Muscle of back (tissue), 13 donors: ENCODE measurements at places on chromosomes 2 and 18. TPM values are rescaled to one million over a fixed set of nuclear protein-coding genes. Genes with fewer than 3 reads are reported as not detected.
A peak's percentile ranks its signal among the peaks of the same experiment; 100 is the strongest.

GRCh38 chr2:45510701-45511420 lies 100.2 kb downstream of the SRBD1 start:
- no peak for DNase-seq

GRCh38 chr2:8918412-8918811 lies 81.0 kb upstream of the KIDINS220 start:
- no peak for DNase-seq

DNA sequence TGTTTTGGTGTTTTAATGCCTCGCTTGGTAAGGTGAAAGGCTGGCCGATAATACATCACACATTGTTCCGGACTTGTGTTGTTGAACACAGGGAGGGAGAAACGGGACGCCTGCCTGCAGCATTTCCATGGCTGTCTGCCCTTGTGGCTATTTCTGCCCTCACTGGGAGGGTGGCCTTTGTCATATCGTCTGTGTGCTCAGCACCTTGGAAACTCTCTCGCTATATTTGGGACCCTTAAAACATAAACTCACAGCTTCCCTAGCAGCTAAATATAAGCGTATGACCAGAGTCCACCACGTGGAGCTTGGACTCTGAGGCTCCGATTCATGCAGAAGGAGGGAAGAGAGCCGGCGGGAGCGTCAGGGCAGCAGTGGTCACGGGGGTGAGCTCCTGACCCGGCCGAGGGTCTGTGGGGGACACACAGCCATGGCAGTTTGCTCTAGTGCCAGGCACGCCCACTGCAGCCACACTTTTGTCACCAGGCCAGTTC lies 111.7 kb downstream of the SH3BP4 start:
- DNase-seq, result no peak

- no peak for DNase-seq
These were observed 218.1 kb downstream of the HNMT start for GRCh38 chr2:138182250-138182936.

The GBX2 gene
- not detected for polyA plus RNA-seq

- DNase-seq, result no peak
These were observed 25.2 kb downstream of the B3GNT2 start for GRCh38 chr2:62221141-62221540.

- no peak for DNase-seq
These were observed 149.0 kb upstream of the GLI2 start for GRCh38 chr2:120586507-120587278.

DNA sequence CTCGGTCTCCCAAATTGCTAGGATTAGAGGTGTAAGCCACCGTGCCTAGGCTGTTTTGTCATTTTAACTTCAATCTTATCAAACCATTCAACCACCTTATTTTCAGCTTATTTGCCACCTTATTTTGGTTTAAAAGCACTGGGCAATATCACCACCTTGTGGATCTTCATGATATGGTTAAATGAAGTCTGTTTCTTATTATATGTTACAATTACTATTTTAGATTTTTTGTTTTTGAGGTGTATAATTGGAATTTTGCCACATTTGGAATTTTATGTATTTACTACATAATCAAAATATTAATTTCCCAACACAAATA lies 43.8 kb upstream of the SCN9A start:
- peak; percentile 20 for DNase-seq

The PLEK gene
- 6.0 TPM for polyA plus RNA-seq

GRCh38 chr18:59005262-59005661 lies 134.4 kb upstream of the SEC11C start:
- peak; percentile 63 for DNase-seq

The KLHL29 gene
- 8.1 TPM for polyA plus RNA-seq

The ZC3H15 gene
- 67.7 TPM for polyA plus RNA-seq

- peak; percentile 81 for DNase-seq
These were observed 374.1 kb downstream of the LPIN1 start for GRCh38 chr2:12120281-12121150.

The KCNS3 gene
- 10.4 TPM for polyA plus RNA-seq

DNA sequence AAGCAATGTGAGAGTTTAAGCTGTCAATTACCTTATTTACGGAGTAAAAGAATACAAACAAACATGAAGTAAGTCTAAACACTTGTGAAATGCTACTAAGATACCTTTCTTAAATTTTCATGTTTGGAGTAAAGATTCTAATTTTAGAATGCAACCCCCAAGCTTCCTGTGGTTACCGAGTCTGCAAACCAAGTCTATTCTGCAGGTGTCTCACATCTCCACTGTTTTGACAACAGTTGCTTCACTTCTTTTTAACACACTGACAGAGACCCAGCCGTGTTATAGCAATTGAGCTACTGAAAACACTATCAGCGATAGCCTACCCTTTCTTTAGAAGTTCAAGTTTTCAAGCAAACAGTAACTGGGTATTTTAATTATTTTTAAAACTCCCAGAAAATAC lies 608.3 kb downstream of the ERBB4 start:
- DNase-seq, result no peak

The ITPRID2 gene
- polyA plus RNA-seq, result 72.9 TPM

- no peak for DNase-seq
These were observed 462.1 kb downstream of the TDRD15 start for GRCh38 chr2:21585881-21586280.

DNA sequence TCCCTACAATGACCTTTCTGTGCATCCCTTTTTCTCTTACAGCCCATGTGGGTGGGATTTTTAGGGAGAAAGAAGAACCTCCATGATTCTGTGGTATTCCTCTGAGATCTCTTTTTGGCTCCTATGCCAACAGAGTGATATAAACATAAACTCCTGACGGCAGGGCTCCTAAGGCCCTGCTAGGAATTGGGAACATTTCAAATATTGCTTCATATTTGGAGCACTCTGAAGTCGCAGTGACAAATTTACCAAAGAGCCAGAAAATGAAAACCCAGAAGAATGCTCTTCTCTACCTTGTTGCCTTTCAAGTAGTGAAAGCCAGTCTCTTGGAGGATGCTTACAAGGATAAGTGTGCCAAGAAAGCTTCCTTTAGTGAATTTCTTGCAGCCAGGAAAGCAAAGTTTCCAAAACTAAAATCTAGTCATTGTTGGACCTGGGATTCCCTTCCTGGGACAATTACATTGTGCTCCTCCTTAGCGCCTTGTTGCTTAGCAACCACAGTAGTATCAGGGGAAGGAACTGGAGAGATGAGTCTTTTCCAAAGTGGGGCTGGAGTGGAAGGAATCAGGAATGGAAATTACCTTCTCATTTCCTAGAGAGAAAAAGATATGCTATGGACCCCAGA lies 7.3 kb upstream of the SETBP1 start:
- peak; percentile 89 for DNase-seq

GRCh38 chr18:32379891-32380290 lies 90.8 kb downstream of the GAREM1 start:
- DNase-seq, result no peak

DNA sequence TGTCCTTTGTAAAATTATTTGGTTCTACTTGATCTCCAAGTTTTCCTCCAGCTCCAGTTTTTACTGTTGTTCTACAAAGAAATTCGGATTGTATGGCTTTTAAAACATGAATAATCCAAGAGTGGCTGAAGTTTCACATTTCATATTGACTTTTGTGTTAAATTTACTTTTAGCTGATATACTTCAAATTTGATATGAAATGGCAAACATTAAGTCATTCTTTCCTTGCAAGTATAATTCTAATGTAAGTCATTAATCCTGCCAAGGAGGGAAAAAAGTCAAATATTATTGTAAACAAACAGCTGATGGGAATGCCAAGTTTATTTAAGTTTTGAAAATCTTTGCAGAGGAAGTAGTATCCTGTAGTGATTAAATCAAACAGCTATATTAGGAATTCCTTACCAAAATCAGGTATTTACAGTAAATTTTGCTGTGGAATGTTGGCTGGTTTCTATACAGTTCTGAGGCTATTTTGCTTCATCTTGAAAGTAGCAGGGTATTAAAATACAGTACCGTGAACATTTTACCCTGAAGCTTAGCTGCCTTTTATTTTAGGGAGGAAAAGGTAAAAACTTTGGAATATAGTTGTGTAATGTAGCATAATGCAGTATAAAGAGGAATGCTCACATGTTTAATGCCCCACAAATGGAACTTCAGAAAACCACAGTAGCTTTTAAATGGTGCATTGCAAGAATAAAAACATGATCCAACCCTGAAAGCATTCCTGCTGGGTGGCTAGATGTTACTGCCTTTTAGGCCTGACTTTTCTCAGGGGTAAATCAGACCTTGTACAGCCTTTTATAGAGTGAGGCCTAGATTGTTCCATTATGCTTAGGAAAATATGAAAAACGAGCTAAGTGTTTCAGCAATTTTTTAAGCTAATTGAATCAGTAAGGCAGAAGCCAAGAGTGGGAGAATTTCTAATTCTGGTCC lies 62.7 kb upstream of the NT5C1B start:
- DNase-seq, result peak; percentile 58

The UGT1A9 gene
- polyA plus RNA-seq, result not detected

DNA sequence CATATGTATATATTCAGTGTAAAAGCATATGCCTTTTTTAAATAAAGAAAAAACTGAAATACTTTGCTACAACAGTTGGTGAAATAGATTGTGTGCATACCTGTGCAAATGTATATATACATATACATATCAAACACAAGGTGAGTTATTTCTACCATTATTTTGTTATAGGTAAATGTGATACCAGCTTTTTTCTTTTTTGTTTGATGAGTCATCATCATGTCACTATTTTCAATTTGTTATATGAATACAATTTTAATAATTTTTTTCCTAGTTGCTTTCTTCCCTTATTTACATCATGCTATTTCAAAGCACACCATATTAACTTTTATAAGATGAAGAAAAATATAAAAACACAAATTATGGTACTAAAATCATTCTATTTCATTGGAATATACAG lies 87.0 kb upstream of the STK17B start:
- DNase-seq, result no peak

GRCh38 chr2:85170938-85171475 lies 37.8 kb downstream of the TCF7L1 start:
- no peak for DNase-seq

DNA sequence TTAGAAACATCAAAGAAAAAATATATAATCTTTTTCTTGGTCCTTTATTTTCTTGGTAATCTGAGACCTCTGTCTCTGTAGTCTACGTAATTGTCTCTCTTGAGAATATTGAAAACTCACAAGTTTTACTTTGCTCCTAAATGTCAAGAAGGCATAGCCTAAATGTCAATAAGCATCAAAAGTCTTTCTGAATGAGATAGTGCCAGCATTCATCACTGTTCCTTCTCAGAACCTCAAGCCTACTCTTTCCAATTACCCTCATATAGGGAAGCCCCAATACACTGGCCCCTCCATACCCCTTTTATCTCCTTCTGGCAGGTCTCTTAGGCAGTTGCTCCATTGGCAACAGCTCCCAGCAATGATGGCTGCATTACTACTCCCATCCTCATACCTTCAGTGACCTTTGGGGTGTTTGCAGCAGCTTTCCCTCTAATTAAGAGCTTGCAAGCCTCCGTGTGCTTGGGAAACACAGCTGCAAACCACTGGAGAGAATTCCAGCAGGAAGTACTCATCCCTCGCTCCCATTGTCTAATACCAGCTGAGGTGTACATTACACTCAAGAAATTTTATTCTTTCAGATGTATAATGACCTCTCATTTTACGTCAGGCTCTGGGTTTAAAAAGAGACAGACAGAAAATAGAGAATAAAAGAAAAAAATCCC lies 95.8 kb downstream of the KYNU start:
- DNase-seq, result no peak

The ARHGAP15 gene
- polyA plus RNA-seq, result 11.3 TPM

The MAP3K19 gene
- polyA plus RNA-seq, result 0.13 TPM

DNA sequence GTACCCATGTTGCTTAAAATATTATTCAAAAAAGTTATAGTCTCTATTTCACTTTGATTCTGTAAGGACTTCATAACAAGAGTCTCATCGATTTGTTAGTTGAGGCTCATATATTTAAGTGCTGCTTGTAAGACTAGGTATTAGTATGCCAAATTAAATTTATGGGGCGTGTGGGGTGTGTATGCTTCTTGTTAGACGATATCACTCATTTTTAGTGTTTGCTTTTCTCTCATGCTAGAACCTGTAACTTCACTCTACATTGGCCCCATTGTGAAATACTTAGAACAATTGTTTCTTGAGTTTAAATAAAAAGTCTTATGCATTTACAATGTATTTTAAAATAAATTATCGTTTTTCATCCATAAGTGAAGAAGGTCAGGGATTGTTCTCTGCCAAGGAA lies 63.6 kb downstream of the CTNNA2 start:
- no peak for DNase-seq

The IL1F10 gene
- polyA plus RNA-seq, result not detected

DNA sequence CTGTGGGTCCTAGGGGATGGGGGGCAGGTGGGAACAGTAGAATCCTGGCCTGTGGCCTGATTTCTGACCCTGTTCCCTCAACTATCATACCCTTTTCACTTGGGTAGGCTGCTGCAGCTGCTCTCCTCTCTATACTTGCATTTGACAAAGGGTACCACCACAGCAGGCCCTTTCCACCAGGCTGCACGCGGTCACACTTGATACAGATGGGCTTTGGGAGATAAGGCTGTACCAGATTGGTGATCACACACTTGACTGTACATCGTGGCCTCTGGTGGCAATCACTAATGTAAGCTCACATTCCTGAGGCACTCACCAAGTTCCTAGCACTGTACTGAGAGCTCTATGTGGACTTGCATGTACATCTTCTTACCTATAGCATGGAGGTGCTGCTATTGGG lies 1.6 kb upstream of the RALB start:
- DNase-seq, result no peak

- no peak for DNase-seq
These were observed 58.9 kb downstream of the MTX2 start for GRCh38 chr2:176328149-176328548.
